Activated CD8-positive, alpha-beta memory T cell treated with anti-CD3 and anti-CD28 coated beads for 1 hour (primary cell): ENCODE measurements at places on chromosomes 13 and 19.

DNA sequence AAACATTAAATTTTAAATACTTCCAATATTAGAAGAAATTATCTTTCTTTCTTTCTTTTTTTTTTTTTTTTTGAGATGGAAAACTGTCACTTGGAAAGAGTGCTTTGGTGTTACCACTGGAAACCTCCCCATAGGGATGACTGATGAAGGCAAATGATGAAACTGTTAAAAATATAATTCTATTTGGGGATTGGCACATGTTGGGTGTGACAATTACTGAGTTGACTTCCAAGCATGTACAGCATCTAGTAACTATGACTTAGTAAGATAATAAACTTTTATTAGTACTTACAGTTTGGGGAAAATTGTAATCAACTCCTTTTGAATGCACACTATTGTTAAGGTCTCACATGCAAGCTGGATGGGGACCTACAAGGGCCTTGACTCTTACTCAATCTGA, 592.5 kb downstream of the KCTD12 start:
- no peak for DNase-seq

DNA sequence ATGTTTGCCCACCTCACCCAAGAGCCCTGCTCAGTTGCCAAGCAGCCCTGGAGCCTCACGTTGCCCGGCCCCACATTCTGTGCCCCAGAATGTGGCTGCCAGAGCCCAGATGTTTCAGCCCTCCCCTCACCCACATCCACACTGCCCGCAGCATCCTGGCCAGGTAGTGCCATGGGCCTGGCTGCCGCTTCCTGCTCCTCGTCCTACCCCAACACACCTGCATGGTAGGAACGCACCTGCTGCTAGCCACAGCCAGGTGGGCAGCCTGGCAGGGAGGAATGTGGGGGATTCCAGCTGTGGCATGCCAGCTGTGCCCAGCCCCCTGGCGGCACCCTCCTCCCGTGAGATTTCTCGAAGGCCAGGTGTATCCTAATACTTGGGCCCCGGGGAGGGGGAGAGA, 7.5 kb upstream of the NFIX start:
- no peak for DNase-seq

DNA sequence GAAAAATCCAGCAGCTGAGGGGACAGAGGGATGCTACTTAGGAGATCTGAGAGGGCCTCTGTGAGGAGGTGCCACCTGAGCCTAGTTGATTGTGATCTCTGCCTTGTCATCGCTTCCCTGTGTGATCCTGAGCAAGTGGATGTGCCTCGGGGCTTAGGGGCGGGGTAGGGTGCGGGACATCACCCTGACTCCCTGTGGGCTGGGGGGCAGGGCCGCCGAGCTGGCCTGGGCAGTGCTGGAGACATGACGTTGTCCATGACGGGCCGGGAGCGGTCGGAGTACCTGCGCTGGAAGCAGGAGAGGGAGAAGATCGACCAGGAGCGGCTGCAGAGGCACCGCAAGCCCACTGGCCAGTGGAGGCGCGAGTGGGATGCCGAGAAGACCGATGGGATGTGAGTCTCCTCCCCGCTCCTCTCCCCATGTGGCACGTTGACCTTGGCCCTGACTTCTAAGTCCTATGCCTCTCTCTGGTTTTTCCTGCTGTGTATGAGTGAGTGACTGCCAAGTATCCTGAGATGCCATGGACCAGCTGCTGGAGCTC, 8.2 kb upstream of the INAFM1 start:
- no peak for DNase-seq

- DNase-seq: no peak
Measured at GRCh38 chr13:39684531-39685137, 29.2 kb downstream of the COG6 start.

GRCh38 chr19:20471431-20471830, 94.2 kb downstream of the ZNF737 start:
- no peak for DNase-seq

DNA sequence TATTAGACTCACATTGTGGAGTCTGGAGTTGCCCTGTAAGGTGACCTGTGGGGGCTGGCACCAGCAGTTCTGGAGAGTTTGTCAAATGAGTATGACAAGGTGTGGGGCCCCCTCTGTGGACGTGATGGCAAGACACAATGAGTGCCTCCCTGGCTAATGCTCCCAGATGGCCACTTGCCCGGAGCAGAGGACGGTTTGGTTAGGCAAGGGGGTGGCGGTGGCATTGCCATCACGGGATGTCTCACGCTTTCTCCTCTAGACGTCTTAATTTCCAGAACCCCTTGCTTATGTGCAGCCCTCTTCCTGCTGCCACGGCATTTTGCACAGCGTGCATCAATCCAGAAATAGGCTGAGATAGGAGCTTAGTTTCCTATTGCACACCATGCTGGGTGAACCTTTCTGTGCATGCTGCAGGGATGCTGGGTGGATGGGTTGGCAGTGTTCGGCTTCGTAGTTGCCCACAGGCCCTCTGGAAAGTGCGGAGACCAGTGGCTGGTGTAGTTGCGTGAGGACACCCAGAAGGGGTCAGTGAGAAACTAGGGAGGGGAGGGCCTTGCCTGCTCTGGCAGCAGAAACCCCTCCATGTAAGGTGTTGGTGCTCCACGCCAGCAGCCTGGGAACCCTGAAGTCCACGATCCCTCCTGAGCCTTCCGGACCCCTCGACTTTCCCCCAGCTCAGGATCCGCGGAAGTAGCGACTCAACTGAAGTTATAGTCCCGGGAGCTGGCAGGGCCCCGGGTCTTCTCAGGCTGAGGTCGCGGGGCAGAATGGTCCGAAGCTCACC, 18.1 kb upstream of the LRP3 start:
- DNase-seq: no peak

GRCh38 chr13:113064534-113065405, 40.8 kb upstream of the F7 start:
- no peak for DNase-seq

- no peak for DNase-seq
Measured at GRCh38 chr19:33649627-33650305, 28.0 kb downstream of the CHST8 start.

DNA sequence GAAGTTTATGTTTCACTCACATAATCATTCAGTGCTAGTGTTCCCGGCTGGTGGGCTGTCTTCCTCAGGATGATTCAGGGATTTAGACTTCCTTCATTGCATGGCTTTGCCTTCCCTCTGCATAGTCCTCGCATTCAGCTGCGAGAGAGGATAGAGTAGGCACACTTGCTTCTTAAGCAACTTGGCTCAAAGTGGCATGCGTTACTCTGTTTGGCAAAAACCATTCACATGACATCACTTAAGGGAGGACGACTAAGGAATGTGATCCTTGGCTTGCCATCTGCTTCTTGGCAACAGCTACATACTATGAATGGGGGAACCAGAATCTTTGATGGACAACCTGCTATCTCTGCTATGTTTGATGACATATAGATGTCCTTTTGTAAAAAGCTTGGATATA, 359.3 kb downstream of the TDRD3 start:
- no peak for DNase-seq

GRCh38 chr13:43291287-43292060, 268.1 kb downstream of the DNAJC15 start:
- no peak for DNase-seq

GRCh38 chr13:69999875-70000274, 107.8 kb upstream of the ATXN8OS start:
- no peak for DNase-seq

DNA sequence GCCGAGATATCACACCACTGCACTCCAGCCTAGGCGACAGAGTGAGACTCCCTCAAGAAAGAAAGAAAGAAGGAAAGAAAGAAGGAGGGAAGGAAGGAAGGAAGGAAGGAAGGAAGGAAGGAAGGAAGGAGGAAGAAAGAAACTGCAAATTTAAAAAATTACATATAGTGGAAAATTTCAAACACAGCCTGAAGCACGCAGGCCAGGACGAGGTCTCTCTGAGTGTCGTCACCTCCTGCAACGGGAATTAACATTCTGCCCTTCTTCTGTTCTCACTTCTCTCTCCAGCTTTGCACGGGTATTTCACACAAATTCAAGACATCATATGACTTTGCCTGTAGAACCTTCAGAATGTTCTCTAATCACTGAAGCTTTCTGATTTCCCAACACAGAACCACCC, 108.2 kb downstream of the GNG7 start:
- no peak for DNase-seq

DNA sequence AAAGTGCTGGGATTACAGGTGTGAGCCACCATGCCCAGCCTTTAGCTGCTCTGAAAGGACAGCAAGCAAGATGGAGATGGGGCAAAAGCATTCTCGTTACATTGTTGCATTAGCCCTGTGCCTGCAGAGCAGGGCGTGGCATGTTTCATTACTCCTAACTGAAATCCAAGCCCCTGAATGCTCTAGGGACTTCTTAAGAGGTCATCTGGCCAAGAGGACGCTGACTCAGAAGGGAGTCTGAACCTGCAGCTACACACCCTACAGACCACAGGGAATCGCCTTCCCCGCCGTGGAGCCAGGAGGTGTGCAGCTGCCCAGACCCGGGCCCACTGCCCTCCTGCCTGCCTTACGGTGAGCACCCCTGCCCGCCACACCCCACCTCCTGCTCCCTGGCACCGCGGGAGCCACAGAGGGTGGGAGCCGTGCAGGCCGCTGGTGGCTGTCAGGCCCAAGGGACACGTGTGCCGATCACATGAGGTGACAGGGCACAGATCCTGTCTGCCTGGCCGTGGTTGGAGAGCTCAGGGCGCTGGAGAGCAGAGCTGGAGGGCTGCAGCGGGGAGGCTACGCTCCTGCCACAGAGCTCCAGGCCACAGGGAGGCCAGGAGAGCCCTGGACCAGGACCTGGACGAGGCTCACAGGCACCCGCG, 27.2 kb downstream of the ADPRHL1 start:
- no peak for DNase-seq
